ENCODE measurements at places on chromosomes 1 and 21.

DNA sequence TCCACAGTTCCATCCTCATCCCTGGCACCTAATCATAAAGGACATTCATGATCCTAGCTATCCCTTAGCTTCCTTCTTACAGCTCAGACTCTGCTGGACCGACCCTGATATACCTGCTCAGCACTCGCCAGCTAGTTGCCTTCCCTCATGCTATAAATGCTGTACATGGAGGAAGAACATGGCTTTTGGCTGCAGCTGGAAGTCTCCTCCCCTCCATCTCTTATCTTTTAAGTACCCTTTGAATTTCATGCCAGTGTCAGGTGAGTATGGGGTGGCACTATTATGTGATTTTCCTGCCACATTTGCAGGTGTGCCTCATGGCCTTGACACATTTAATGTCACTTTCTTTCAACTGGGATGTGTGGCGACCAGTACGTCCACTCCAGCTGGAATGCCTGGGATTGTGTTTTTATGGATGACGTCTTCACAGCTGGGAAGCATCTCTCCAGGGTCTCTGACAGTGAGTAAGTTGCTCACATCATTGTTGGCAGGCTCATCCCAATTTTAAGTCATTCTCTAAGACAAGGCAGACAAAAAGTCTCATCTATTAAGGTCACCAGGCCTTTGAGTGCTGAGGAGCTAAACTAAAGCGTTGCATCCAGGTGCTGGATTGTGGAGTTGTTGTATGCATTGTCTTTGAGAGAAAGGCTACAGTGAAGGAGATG is 43.4 kb downstream of the RUNX1 start:
- DNase-seq = no peak

- DNase-seq = no peak
Observed at GRCh38 chr1:223645903-223646302, 19.6 kb downstream of the CAPN8 start.

DNA sequence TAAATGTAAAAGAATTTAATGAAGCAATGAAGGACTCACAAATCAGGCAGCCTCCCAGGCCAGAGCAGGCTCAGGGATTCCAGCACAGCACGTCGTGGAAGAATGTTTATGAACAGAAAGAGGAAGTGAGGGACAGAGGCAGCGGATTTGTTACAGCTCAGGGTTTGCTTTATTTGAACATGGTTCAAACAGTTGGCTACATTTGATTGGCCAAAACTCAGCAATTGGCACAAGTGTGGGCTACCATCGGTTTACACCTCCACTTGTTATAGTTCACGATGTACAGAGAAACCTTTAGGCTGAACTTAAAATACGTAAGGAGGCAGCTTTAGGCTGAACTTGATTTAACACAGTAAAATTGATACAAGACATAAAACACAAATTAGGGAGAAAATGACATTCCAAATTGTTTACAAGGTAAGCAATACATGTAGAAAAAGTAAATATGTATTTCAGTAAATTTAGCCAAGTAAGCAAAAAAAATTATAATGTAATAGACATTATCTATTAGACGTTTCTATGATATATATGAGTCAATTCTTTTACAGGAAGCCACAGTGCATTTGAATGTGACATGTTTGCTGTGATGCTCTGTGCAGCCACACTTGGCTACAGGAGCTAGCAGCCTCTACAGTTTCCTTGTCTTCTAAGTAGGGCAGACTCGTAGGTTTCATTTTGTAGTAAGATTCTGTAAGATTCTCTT is 126.5 kb downstream of the ADSS2 start:
- peak; percentile 67 for DNase-seq

DNA sequence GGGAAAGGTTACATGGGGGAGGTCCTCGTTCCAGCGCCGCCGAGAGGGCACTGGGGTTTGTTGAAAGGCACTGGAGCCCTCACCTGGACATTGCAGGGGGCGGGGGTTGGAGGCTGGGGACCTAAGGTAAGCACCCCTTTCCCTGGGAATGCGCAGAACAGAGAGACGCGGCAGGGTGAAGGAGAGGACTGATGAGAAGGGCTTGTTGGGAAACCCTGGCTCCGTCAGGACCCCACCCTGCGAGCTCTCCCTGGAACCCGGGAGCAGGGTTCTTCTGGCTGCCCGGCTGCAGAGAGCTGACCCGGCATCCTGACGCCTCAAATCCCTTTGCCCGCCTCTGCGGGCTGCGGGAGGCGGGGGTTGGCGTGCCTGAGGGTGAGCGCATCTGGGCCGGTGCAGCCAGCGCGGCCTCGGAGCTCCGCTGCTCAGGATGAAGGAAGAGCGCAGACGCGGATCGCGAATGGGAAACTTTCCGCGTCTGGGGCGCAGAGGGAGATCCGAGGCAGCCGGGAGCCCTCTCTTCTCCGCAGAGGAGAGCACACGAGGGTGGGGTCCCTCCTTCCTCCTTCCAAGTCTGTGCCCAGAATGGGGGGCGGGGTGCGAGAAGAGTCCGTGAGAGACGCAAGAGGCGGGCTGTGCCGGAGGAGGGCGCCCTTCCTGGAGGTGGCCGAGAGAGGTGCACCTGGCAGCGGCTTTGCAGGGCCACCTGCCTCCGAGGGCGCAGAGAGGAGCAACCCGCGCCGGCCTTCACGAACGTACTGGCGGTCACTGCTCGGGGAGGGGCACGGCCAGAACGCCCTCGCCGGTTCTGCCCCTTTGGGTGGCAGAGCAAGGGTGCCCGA is 2.4 kb downstream of the IGSF21 start:
- no peak for DNase-seq

GRCh38 chr1:168097921-168098528 is 38.7 kb downstream of the GPR161 start:
- no peak for DNase-seq

DNA sequence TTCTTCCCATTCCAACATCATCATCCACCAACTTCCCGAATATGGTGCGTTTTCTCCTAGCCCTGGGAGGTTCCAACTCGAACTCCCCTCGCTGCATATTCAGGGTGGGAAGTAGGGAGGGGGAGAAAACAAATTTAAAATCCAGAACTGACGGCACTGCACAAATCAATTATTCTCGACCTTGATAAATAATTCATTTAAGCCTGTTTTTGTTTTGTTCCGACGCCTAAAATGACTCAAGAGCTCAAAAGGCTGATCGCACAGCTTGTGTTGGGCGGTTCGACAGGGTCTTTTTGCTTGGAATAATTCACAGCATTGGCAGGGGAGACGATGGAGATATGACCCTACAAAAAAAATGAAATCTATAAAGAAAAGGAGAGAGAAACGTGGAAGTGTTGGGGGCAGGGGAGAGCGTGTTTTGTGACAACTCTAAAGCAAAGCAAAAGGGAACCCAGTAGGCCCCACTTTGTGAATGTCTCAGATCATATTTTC is 3.1 kb upstream of the BARHL2 start:
- DNase-seq = no peak

- no peak for DNase-seq
Observed at GRCh38 chr1:42723511-42723910, 16.5 kb downstream of the CLDN19 start.

DNA sequence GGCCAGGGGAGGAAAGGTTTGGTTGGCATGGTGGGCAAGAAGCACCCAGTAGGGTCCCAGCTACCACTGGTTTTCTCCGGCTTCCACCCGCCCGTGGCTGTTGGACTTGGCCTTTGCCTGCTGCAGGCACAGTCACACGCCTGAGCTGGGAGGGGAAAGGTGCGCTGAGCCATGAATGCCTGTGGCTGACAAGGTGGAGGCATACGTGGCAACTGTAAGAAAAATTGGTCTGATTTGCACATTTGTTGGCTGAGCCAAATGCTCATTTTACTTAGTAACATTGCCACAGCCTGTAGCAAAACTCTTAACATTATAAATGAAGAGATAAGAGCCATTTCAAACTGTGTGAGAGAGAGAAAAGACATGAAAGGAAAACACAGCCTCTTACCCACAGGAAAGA is 191.6 kb downstream of the PTPRC start:
- no peak for DNase-seq

GRCh38 chr1:204143276-204144041 is 8.4 kb downstream of the ETNK2 start:
- DNase-seq = no peak

- DNase-seq = no peak
Observed at GRCh38 chr1:116375148-116375886, 2.3 kb downstream of the ATP1A1 start.

DNA sequence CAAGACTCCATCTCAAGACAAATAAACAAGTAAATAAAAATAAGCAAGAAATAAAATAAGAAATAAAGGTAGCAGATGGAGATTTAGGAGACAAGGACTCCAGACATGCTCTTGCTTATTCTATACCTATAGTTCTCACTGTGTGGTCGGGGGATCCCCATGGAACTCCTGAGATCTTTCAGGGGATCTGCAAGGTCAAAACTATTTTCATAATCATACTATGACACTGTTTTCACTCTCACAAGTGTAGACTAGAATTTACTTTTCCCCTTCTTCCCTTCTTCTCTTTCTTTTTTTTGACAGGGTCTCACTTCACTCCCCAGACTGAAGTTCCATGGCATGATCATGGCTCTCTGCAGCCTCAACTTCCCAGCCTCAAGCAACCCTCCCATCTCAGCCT is 29.8 kb upstream of the NLRP3 start:
- no peak for DNase-seq

- no peak for DNase-seq
Observed at GRCh38 chr1:56188221-56188620, 391.1 kb downstream of the PLPP3 start.

DNA sequence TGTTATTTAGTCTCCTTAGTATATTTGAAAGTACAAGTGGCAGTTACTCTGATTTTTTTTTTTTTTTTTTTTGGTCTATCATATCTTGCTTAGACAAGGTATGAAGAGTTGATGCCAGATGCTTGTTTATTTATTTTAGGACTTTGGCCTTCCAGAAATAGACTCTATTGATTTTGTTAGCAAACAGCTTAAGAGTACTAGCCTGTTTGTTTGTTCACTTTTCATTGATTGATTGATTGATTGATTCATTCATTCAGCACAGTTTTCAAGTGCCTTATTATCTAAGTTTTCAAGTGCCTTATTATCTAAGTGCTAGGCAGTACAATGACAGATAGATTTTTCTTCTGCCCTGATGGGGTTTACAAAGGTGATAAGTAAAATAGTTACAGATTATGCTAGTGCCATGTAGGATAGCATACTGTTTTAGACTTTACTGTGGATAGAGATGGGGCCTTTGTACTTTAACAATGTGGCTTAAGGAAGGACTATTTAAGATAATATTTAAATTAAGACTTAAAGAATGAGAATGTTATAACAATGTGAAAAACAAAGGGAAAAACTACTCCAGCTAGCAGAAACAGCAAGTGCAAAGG is 50.5 kb downstream of the MTF2 start:
- no peak for DNase-seq

DNA sequence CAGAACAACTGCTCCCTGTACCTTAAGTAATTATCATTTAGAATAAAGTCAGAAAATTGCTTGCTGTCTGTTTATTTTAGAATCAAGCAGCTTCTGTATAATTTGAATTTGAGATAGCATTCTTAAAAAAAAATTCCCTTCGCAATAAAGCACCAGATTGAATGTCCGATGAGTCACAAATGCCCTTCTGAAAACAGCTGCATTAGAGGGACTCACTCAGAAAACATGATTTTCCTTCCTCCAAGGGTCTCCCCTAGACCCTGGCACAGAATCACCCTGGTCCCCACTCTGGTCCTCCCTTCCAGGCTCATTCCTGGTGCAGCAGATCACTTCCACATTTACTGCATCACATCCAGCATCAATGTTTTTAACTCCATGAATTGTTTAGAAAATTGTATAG is 471.1 kb upstream of the VAMP3 start:
- no peak for DNase-seq

DNA sequence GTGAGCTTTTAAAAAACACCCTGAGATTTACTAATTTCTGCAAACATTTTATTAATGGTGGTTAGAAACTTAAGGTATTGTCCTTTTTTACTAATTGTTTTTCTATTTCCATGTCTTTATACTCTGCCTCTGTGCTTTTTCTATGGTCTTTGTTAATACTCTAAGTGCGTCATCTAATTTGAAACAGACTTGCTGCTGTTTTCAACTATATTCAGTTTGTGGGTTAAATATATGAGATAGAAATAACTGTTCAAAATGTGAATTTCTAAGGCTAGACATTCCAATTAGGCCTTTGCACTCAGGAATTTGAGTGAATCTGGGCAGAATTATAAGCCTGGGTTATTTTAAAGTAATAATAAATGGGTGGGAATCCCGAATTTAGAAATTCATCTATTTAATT is 82.4 kb upstream of the COL11A1 start:
- DNase-seq = no peak

DNA sequence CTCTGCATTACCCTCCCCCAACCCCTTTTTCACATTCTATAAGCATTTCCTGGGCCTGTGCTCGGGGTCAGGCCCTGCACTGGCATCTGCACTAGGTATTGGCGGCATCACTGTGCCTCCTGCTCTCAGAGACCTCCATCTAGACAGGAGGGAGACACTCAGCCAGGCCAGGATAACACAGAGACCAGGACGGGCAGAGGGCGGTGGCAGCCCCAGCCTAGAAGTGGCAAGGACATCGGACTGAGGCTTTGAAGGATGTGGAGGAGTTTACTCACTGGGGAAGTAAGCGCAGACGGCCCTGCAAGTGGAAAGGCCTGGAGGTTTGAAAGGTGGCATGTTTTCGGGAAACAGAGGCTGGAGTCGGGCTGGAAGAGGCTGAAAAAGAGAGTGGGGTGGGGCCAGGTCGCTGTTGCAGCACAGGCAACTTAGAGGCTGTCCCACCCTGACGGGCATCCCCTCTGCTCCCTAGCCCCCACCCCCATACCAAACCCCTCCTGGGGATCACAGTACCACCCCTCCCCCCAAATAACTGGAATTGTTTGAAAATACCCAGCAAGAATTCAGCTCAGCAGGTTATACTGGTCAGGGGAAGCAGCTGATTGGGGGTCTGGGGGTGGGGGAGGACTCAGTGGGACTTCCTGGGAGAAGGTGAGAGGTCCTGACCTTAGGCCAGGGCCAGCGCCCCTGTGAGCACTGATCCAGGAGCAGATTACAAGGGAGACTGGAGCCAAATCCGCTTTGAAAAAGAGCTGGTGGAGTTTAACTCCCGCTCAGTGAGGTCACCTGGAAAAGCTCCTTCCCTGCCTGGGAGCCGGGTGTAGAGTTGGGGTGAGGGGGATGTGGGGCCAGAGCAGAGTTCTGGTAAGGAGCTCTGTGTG is 121.8 kb upstream of the WNT4 start:
- no peak for DNase-seq

DNA sequence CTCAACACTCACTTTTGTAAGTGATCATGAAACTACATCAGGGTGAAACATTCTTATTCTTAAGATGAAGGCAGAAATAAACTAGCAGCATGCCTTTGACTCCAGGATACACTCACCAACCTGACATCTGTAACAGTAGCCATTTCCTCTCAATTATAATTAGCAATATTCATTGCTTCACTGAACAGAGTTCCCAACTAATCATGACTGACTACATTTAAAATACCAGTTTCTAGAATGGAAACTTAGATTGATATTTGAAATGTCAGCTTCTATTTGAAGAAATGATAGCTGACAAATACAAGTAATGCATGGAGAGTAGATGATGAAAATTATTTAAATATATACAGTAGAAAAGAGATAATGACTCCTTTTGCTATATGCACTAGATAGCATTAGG is 1023.8 kb downstream of the MRPL39 start:
- DNase-seq = no peak
